ENCODE measurements at places on chromosomes 5 and 9. TPM values are rescaled to one million over a fixed set of nuclear protein-coding genes. Genes with fewer than 3 reads are reported as not detected.

TXNDC8 gene
- total RNA-seq, result not detected

ALDH1A1 gene
- 45.2 TPM for total RNA-seq

MRRF gene
- 36.8 TPM for total RNA-seq

IGIP gene
- 13.4 TPM for total RNA-seq

AFAP1L1 gene
- 9.5 TPM for total RNA-seq

IL4 gene
- total RNA-seq, result not detected

KIF4B gene
- under 0.01 TPM for total RNA-seq

CCNI2 gene
- under 0.01 TPM for total RNA-seq

HTR4 gene
- total RNA-seq, result not detected

MYMK gene
- total RNA-seq, result not detected

KCNN2 gene
- 0.50 TPM for total RNA-seq

PCDHGB7 gene
- total RNA-seq, result 13.6 TPM

KLF4 gene
- total RNA-seq, result 22.9 TPM

MACIR gene
- total RNA-seq, result 3.5 TPM

IL7R gene
- 67.9 TPM for total RNA-seq

SH3GL2 gene
- total RNA-seq, result under 0.01 TPM

PCDHA1 gene
- under 0.01 TPM for total RNA-seq

STARD4 gene
- 88.6 TPM for total RNA-seq

ABCA1 gene
- 75.2 TPM for total RNA-seq

GRXCR2 gene
- total RNA-seq, result not detected

ZNF354C gene
- total RNA-seq, result 12.4 TPM

IFNA13 gene
- total RNA-seq, result not detected

TMEM252 gene
- total RNA-seq, result not detected

FUT7 gene
- total RNA-seq, result not detected

CRHBP gene
- 0.17 TPM for total RNA-seq

PCDHAC2 gene
- 2.6 TPM for total RNA-seq

SNCB gene
- 0.17 TPM for total RNA-seq

OSMR gene
- 102 TPM for total RNA-seq

NFIB gene
- 36.3 TPM for total RNA-seq

SERF1A gene
- total RNA-seq, result 4.4 TPM

AQP3 gene
- total RNA-seq, result 9.0 TPM

ZBED3 gene
- total RNA-seq, result 1.0 TPM

SPINK7 gene
- not detected for total RNA-seq

SELENOP gene
- total RNA-seq, result 809 TPM

GLIPR2 gene
- total RNA-seq, result 47.8 TPM

OBP2A gene
- not detected for total RNA-seq

GLDC gene
- total RNA-seq, result 0.51 TPM

TTC1 gene
- total RNA-seq, result 41.6 TPM

DOK3 gene
- total RNA-seq, result 0.99 TPM

COMMD10 gene
- 35.8 TPM for total RNA-seq

PLPPR1 gene
- not detected for total RNA-seq

PCDHGC4 gene
- 3.0 TPM for total RNA-seq

NR6A1 gene
- 0.26 TPM for total RNA-seq

SPAAR gene
- total RNA-seq, result 0.17 TPM

FEM1C gene
- total RNA-seq, result 20.3 TPM

HARS1 gene
- 51.9 TPM for total RNA-seq

ANGPTL2 gene
- total RNA-seq, result 163 TPM

FYB1 gene
- total RNA-seq, result under 0.01 TPM

NR5A1 gene
- not detected for total RNA-seq

ADRB2 gene
- 4.5 TPM for total RNA-seq

SLC4A9 gene
- not detected for total RNA-seq

C5orf52 gene
- not detected for total RNA-seq

EPB41L4B gene
- total RNA-seq, result 1.5 TPM

CKMT2 gene
- total RNA-seq, result 19.3 TPM

FGF1 gene
- 0.77 TPM for total RNA-seq

GABRA1 gene
- not detected for total RNA-seq

CBY3 gene
- not detected for total RNA-seq

PCDHA11 gene
- total RNA-seq, result 0.51 TPM
